ENCODE measurements at places on chromosomes 13 and 19.

GRCh38 chr13:21606796-21607195, 2.8 kb upstream of the MICU2 start:
- no peak for DNase-seq

DNA sequence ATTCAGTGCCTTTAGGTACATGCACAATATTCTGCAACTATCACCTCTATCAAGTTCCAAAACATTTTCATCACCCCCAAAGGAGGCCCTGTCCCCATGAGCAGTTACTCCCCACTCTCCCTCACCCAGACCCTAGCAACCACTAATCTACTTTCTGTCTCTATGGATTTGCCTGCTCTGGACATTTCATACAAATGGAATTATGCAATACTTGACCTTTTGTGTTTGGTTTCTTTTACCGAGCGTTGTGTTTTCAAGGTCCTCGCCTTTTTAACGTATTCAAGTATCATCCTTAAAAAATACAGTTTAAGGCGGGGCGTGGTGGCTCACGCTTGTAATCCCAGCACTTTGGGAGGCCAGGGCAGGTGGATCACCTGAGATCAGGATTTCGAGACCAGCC, 159.7 kb downstream of the IER2 start:
- DNase-seq = no peak

DNA sequence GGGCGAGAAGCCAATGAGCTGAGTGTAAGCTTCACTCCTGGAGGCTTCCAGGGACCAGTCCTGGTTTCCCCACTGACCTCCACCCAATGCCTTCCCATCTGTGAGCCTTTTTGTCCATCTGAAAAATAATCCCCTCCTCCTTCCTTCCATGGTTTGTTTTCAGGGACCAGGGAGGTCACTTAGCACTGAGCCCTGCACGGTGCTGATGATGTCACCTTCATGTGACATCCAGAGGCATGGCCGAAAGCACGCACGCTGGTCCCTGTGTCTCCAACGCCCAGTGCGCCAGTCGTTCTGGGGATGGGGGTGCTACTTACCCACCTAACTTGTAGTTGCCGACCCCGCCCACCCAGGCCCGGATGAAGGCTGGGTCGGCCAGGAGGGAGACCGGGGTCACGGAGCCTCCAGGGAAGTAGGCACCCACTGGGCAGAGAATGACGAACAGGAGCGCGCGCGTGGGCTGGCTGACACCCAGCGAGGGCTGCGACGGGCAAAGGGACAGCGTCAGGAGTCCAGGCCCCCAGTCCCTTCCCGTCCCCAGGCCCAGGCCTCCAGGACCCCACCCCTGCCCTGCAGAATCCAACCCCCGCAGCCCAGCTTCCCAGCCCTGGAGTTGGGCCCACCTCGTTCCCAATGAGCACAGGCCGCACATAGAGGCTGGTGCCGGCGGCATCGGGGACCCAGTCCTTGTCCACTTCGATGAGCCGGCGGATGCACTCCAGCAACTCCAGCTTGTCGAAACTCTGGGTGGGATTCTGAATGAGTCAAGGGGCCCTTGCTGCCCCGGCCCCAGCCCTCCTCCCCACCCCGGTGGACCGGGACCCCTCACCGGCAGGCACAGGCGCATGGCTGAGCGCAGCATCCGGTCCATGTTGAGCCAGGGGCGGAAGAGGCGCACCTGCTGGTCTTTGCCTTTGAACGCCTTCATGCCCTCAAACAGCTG, 11.2 kb downstream of the BCAT2 start:
- no peak for DNase-seq

- DNase-seq = no peak
Observed at GRCh38 chr13:109156181-109156935, 526.9 kb downstream of the MYO16 start.
